NCI-H69 (cell line): ENCODE measurements at places on chromosomes 2 and 18.

GRCh38 chr2:220178991-220179695 lies 551.7 kb downstream of the SLC4A3 start:
- DNase-seq, result no peak

DNA sequence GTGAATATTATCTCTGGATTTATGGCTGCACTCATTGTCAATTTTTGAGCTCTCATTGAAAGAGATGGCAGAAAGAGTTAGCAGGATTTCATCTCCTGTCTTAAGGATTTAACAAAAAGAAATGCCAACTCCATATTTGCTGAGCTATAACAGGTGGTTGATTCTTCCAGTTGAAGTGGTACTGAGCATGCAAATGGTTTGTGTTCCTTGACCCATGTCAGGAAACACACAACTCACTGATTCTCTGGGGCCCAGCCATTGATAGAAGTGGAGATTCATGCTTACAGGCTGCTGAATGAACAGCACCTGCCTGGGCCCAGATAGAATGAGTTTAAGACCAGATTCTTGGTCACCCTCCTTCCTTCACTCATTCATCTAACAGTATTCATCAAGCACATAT lies 128.8 kb downstream of the CERS6 start:
- peak; percentile 52 for DNase-seq

DNA sequence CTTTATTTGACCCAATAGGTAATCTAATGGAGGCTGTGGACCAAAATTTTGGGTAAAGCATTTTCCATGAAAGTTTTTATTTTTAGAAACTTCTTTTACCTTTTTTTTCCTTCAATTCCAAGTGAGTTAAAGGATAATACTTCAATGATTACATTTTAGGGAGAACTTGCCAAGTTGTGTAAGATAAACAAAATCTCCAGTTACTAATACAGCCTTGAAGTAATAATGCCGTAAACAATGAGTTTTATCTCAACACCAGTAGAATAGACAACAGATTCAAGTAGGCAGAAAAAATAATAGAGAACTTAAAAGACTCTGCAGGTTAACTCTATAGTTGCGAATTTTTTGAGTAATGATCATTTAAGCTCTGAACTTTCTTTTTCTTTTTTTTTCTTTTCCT lies 807.4 kb downstream of the CNTNAP5 start:
- no peak for DNase-seq

GRCh38 chr18:58393295-58393694 lies 235.6 kb downstream of the ALPK2 start:
- DNase-seq, result no peak

GRCh38 chr2:2188941-2189340 lies 142.1 kb downstream of the MYT1L start:
- peak; percentile 67 for DNase-seq

DNA sequence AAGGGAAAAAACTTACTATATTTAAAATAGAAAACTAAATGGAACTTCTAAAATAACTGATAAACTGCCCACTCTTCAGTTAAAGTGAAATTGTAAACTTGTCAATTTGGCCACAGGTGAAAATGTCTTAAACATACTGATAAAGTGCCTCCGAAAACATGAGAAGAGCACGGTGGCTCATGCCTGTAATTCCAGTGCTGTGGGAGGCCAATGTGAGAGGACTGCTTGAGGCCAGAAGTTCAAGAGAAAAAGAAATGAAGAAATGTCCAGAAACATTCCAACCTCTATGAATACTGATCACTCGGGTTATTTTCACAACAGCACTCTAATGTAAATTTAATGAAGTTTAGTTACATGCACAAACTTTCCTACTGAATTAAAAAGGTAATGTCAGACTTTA lies 63.4 kb upstream of the DNER start:
- DNase-seq, result no peak

GRCh38 chr2:9306911-9307310 lies 100.3 kb downstream of the ASAP2 start:
- DNase-seq, result no peak

DNA sequence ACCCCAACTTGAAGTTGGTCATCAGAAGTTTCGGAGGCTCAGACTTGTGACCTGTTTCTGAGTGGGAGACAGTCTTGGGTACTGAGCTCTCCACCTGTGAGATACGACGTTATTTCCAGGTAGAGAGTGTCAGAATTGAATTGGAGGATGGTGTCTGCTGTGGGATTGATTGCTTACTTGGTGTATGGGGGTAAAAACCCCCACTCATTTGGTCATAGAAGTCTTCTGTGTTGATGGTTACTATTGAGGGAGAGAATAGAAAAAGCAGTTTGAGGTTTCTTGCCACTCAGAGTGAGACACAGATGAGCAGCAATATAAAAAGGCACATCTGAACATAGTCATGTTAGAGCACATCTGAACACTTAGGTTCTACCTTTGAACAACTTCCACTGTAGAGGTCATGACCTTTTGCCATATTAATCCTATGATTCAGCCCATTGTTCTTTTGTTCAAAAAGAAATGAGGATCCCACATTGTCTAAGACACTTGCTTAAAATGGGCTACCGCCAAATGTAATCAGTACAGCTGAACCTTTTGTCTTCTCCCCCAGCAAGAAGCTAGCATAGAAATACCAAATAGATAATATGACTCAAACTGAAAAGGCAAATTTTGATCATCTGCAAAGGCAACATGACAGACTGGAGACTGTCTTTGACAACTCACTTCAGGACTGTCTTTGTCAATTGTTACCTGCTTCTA lies 73.3 kb downstream of the NAB1 start:
- no peak for DNase-seq
